ENCODE measurements at places on chromosomes 12 and 14.

- no peak for DNase-seq
Observed at GRCh38 chr14:49050822-49051221, 535.4 kb downstream of the RPS29 start.

DNA sequence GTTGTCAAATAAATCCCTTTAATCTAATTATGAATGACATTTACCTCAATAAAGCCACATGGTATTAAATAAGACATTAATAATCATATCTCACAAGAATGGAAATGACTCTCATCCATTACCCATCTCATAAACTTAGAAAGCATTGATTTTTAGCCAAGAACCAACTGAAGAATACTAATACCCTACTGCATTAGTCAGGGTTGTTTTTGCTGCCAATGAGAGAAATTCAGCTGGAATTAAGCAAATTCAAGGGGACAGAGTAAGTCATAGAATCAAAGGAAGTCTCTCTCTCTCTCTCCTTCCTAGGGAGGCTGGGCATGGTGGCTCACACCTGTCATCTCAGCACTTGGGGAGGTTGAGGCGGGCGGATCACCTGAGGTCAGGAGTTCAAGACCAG, 41.6 kb downstream of the NDUFA12 start:
- DNase-seq = no peak

DNA sequence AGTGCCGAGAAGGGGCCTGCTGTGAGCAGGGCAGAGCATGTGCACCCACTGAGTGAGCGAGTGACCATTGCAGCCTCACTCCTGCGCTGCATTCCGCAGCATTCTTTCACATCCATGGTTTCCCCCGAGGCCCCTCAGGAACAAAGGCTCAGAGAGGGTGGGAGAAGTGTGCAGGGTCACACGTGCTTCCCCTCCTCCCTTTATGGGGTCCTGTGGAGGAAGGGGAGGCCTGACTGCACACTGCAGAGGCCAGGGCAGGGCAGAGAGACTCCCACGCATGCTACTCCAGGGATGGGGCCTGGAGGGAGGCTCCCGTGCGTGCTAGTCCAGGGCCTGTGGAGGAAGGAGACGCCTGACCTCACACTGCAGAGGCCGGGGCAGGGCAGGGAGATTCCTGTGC, 63.2 kb downstream of the DIO3 start:
- no peak for DNase-seq

GRCh38 chr12:94025068-94025467, 123.3 kb upstream of the PLXNC1 start:
- DNase-seq = no peak
